OCI-LY7 (cell line): ENCODE measurements at places on chromosomes 11 and 22.

DNA sequence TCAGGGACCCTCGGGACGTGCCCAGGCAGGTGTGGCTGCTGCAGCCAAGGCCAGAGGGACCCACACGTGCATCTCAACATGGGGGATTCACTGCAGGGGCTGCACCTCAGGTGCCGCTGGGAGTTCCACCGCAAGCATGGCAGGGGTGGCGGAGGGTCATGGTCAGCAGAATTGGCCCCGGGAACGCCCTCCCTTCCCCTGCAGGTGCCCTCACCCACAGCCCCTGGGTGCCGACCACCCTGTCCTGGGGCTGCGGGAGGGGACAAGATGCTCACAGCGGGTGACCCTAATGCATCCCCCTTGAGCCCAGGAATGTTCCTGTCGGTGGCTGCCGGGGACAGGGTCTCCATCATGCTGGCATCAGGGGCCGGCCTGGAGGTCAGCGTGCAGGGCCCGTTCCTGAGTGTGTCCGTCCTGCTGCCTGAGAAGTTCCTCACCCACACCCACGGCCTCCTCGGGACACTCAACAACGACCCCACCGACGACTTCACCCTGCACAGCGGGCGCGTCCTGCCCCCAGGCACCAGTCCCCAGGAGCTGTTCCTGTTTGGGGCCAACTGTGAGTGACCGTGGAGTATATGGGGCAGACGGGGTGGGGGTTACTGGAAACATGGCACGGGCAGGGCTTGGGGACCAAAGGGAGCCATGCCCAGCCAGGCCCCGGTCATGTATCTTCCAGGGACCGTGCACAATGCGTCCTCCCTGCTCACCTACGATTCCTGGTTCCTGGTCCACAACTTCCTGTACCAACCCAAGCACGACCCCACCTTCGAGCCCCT lies 5.8 kb downstream of the SUSD2 start:
- DNase-seq, result no peak

DNA sequence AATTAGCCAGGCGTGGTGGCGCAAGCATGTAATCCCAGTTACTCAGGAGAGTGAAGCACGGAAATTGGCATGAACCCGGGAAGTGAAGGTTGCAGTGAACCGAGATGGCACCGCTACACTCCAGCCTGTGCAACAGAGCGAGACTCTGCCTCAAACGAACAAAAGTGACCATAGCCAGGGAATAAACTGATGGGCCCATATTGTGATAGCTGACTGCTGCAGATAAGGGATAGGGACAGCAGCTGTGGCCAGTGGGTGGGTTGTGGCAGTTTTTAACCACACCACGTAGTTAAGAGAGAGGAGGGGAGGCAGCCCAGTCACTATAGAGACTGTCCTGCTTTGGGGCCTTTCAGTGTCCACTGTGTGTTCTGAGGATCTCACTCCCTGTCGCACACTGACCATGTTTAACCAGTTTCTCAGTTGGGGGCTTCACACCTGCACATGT lies 58.9 kb downstream of the PISD start:
- DNase-seq, result no peak

GRCh38 chr11:80365076-80365725 lies 924.4 kb upstream of the TENM4 start:
- DNase-seq, result no peak

GRCh38 chr22:42960531-42961399 lies 54.2 kb downstream of the PACSIN2 start:
- DNase-seq, result no peak

DNA sequence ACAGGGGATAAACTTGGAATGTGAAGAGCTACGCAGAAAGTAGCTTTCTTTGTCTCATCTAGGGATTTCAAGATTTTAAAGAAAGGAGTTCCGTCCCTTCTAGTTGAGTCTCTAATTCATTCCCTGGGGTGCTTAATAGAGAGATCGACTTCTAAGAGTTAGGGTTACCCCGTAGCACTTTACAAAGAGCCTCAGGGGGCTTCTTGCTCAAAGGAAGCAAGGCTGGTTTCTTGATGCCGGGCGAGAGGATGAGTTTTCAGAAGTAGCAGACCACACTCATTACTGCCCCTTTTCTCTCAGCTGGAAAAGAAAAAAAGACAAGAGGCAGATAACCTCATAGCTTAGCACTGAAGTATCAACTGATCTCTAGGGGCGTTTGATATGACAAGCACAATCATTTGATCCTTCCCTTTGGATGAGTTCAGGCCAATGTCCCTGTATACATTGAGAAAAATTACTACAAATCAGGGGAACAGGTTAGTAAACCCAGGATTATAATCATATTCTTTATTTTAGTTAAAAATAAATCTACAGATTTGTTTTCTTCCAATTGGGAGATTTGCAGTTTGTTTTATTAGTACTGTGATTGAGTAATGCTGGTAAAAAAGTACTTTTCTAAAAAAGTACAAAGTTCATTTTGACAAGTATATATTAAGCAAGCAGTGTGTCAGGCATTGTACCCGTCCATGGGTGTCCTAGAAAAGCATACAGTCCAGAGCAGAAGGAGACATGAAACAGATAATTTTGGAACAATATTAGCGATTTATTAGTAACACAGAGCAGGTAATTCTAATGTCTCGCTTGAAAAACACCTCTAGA lies 18.7 kb downstream of the ELMOD1 start:
- no peak for DNase-seq

DNA sequence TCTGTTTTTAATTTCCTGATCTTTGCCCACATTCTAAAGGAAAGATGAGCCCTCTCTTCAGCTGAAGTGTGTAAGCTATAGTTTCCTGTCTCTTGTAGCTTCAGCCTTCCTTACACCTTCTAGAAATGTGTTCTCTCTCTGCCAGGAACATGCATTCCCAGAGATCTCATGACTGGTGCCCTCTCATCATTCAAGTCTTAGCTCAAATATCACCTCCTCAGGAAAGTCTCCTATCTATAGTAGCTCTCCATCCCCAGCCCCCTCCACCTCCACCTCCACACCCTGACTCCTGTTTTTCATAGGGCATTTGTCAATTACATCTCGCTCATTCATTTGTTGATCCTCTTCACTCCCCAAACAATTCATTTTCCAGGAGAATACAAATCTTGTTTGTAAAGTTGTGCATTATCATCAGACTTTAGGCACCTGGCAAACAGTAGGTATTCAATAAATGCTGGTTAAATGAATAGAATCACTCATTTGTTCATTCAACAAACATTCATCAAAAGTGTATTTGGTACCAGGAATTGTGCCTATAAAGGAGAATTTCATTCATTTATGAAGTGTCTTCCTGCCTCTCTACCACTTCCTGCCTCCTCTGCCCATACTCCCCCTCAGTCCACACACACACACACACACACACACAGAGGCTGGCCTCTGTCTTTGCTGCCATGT lies 160.3 kb downstream of the BBOX1 start:
- no peak for DNase-seq

GRCh38 chr11:47185305-47186075 lies 744 bp downstream of the PACSIN3 start:
- DNase-seq, result no peak

- peak; percentile 25 for DNase-seq
These were observed 10.2 kb downstream of the YPEL4 start for GRCh38 chr11:57639321-57640067.

GRCh38 chr11:98060759-98061158 lies 960.0 kb upstream of the CNTN5 start:
- no peak for DNase-seq

DNA sequence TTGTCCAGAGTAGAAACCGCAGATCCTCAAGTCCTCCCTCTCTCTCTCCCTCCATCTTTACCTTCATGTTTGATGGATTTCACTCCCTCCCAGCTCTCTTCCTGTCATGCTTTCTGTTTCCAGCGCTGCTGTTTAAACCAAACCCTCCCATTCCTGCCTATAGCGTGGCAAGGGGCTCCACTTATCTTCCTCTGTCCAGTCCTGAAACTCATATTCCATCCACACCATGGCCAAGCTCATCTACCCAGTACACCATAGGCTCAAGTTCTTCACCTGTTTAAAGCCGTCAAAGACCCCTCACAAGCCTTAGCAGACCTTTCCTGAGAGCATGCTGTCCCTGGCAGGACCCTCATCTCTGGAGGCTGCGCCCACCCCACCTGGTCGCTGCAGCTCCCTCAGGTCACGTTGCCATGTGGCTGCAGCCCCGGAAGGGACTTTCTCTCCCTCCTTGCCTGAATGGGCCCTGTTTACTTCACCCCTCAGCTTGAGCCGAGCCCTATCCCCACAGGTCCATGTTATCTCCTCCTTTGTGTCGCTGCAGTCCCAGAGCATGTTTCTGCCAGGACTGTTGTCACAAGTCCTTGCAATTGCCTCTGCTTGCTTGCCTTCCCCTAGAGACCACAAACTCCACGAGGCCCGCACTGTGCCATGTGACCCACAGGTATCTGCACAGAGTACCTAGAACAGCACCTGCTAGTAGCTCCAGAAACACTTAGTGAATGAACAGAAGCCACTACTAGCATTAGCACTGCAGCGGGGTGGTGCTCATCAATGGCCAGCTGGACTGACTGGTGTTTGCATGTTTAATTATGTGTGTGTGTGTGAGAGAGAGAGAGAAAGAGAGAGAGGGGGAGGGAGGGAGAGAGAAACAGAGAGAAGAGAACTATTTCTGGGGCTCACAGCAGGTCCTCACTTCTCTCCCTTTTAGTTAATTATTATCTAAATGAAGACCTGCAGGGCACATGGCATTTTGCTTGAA lies 149.4 kb upstream of the SNX19 start:
- no peak for DNase-seq

- no peak for DNase-seq
These were observed 14.9 kb downstream of the HEPHL1 start for GRCh38 chr11:94036096-94036495.

DNA sequence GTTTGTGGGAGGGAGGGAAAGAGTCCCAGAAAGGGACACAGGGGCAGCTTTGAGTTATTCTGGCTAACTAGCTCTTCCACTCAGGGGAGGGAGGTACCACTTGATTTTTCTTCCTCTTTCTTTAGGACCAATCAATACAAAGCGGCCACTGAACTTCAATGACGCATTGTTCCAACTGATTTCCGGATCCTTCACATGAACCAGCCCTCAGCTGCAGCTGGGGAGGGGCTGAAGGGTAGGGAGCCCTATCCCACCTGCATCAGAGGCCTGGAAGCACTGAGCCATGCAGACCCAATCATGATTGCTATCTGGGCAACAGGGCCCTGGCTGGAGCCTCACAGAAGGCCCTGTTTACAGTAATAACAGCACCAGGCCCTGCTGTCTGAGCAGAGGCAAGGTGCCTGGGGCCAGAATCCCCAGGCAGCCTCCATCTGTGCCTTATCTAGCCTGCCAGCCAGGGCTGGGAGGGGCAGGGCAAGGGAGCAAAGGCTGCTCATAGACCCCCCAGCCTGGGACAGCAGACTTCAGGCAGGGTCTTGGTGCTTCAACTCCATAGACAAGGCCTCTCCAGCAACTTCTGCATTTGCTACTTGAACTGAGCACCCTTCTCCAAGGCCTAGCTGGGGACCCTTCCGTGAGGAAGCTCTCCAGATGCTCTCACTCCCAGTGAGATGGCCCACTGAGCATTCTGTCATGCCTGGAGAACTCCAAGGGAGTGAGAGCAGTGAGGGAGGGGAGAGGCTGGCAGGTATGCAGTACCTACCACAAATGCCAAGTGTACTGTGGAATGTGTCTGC lies 22.5 kb downstream of the CLPB start:
- peak; percentile 66 for DNase-seq

DNA sequence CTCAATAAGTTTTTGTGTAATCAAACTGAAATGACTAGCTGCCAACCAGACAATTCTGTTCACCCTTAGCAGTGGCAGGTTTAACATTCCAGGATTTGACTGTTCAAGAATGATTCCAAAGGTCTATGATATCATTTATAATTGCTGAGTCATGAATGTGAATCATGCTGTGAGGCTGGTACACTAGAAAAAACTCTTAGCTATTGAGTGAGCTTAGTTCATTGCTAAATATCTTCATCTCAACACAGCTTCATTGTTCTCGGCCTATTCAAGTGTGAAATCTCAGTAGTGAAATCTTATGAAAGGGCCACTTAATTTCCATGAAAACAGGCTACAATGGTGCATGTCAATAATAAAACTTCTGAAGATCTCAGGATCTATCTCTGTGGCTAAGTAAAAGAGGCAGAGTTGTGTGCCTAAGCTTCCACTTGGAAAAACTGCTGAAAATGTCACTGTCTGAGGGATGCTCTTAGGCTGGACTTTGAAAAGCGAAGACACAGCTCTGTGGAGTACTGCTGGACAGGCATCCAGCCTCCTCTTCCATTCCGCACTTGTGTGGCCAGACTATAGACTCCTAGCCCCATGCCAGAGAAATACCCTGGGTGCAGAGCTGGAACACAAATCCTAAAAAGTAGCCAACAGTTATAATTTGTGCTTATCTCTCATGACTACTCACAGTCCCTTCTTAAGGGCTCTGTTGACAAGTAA lies 12.8 kb downstream of the AQP11 start:
- no peak for DNase-seq
